ENCODE measurements at places on chromosomes 6 and 20. TPM values are rescaled to one million over a fixed set of nuclear protein-coding genes. Genes with fewer than 3 reads are reported as not detected.

- 0 out of 2 replicates have a peak overlapping the region, but pooled peaks have one; percentile 3 for H3K27ac ChIP-seq
- no peaks in the 10 kb centered on the region for H3K27me3 ChIP-seq
- no peak overlapping the region for H3K4me3 ChIP-seq
- no peak for DNase-seq
- peaks cover 19% of the 10 kb centered on the region for H3K4me1 ChIP-seq
Observed at GRCh38 chr6:133740816-133741215, 148.1 kb upstream of the TCF21 start.

GRCh38 chr20:57696401-57696961, 13.3 kb downstream of the PMEPA1 start:
- H3K27ac ChIP-seq, result peak overlapping the region; percentile 38
- H3K27me3 ChIP-seq, result no peaks in the 10 kb centered on the region
- H3K36me3 ChIP-seq, result peaks cover 4% of the 10 kb centered on the region
- H3K4me3 ChIP-seq, result no peak overlapping the region
- H3K4me1 ChIP-seq, result peaks cover 36% of the 10 kb centered on the region

TTBK1 gene
- total RNA-seq, result not detected

- H3K27ac ChIP-seq, result no peak overlapping the region
- H3K27me3 ChIP-seq, result no peaks in the 10 kb centered on the region
- no peak for DNase-seq
- H3K4me1 ChIP-seq, result no peaks in the 10 kb centered on the region
- H3K4me3 ChIP-seq, result no peak overlapping the region
Observed at GRCh38 chr6:48766349-48766748, 655.4 kb upstream of the PTCHD4 start.

GRCh38 chr6:35048631-35049083, 92.5 kb downstream of the TCP11 start:
- peak overlapping the region; percentile 97 for H3K27ac ChIP-seq
- no peaks in the 10 kb centered on the region for H3K27me3 ChIP-seq

- H3K4me3 ChIP-seq, result no peak overlapping the region
- H3K27me3 ChIP-seq, result no peaks in the 10 kb centered on the region
- no peak for DNase-seq
- no peaks in the 10 kb centered on the region for H3K36me3 ChIP-seq
- H3K4me1 ChIP-seq, result no peaks in the 10 kb centered on the region
- no peak overlapping the region for H3K27ac ChIP-seq
Observed at GRCh38 chr6:81093051-81093450, 659.4 kb downstream of the TENT5A start.

DNA sequence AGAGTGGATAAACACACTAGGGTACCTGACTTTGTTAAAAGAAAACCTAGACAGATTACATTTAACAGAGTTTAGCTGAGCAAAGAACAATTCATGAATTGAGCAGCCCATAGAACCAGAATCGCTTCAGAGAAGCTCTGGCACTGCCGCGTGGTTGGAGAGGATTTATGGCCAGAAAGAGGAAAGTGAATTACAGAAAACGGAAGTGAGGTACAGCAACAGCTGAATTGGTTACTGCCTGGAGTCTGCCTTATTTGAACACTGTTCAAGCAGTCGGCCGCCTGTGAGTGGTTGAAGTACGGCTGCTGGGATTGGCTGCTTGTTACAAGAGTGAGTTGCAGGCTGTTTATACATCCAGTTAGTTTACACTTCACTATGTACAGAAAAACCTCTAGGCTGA, 253.8 kb upstream of the CDYL start:
- no peak overlapping the region for H3K4me3 ChIP-seq
- DNase-seq, result peak; percentile 43
- H3K27ac ChIP-seq, result no peak overlapping the region
- H3K36me3 ChIP-seq, result no peaks in the 10 kb centered on the region
- peaks cover 23% of the 10 kb centered on the region for H3K4me1 ChIP-seq

DNA sequence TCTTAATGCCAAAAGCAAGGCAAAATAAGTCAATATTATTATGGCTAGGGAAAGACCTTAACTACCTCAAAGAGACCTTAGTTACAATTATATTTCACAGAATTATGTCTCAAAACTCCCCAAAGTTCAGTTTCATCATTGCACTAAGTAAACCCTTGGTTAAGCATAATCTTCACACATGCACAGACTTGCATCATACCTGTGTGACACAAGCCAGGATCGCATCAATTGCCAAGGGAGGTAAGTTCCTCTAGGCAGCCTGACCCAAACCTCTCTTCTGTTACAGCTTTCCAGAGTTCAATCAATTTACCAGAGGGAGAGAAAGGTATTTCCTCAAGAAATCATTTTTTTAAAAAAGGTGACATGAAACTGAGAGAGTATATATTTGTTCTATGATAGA, 31.9 kb upstream of the PRSS35 start:
- no peak overlapping the region for H3K27ac ChIP-seq
- H3K4me1 ChIP-seq, result no peaks in the 10 kb centered on the region
- no peaks in the 10 kb centered on the region for H3K36me3 ChIP-seq
- H3K4me3 ChIP-seq, result no peak overlapping the region

DNA sequence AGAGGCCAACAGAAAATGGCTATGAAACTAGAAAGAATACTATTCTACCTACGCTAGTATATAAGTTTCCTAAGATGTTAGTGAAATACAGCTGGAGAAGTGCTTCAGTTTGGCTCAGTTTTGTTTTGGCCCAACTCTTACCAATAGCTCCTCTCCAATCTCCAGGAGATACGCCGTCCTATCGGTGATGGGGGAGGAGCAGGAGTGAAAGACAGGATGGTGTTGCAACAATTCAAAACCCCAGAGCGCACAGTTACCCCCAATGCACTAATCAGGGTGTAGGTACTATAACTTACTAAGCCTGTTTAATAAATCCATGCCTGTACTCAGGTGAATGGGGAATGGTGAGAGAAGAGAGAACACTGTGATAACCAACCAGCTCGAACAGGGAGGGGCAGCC, 24.2 kb upstream of the RAB23 start:
- H3K36me3 ChIP-seq, result no peaks in the 10 kb centered on the region
- no peaks in the 10 kb centered on the region for H3K4me1 ChIP-seq
- no peak overlapping the region for H3K4me3 ChIP-seq
- no peaks in the 10 kb centered on the region for H3K27me3 ChIP-seq
- H3K27ac ChIP-seq, result no peak overlapping the region
- no peak for DNase-seq

SNRPB gene
- total RNA-seq, result 455 TPM
